Cardiac septum (tissue), 1 donor: ENCODE measurements at places on chromosomes 3 and 15. TPM values are rescaled to one million over a fixed set of nuclear protein-coding genes. Genes with fewer than 3 reads are reported as not detected.

Gene GPR171
- total RNA-seq: 0.32 TPM

DNA sequence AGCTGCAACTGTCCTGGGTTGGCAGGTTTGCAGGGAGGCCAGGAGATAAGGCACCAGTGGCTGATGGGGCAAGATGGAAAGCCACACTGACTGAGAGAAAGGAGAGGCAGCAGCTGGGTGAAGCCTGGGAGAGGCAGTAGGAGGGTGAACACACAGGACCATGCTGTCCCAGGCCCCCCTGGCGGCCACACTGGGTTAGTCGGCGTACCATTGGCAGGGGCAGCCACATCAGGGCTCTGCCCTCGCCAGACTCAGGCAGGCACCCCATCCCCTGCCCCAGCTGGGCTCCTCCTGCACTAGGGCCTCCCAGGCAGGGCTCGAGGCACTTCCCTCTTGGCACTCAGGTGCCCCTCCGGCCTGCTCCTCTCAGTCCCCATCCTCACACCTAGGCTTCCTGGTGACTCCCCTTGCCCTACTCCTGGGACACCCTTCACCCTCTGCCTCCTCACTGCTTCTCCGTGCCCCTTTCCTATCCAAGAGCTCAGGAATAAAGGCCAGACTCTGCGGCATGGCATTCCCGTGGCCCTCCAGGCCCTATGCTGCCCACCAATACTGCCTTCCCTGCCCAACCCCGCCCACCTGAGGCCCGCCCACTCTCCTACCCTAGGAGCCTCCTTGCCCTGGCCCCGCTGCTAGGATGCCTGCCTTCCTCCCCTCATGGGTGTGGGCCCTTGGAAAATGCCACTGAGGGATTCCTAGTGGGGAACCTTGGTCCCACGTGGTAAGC, 28.7 kb upstream of the DUSP7 start:
- DNase-seq: no peak

GRCh38 chr3:33273628-33274027, 3.6 kb upstream of the FBXL2 start:
- DNase-seq: no peak

Gene TM6SF1
- total RNA-seq: 2.8 TPM

GRCh38 chr15:42011074-42011473, 9.8 kb downstream of the PLA2G4E start:
- no peak for DNase-seq

GRCh38 chr3:126294211-126294808, 62.9 kb downstream of the KLF15 start:
- no peak for DNase-seq

- no peak for DNase-seq
Observed at GRCh38 chr3:157247391-157247790, 87.4 kb upstream of the CCNL1 start.

Gene FBXW12
- not detected for total RNA-seq

Gene EOMES
- total RNA-seq: not detected

DNA sequence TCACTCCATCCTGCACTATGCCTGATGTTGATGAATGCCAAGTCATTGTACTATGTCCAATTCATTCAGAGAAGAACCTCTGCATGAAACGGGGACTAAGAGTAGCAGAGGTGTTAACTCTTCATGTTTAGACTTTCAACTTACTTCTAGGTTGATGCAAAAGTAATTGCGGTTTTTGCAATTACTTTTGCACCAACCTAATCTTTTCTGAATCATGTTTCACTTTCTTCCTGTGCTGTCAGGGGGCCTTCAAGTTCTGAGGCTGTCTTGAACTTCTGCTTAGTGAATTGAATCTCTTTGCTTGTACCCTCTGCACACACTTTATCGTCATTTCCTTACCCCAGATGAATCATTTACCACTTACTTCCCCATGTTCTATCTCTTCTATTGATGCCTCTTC, 636.2 kb downstream of the NAALADL2 start:
- no peak for DNase-seq

- DNase-seq: no peak
Observed at GRCh38 chr3:155815030-155815545, 9.0 kb upstream of the C3orf33 start.

DNA sequence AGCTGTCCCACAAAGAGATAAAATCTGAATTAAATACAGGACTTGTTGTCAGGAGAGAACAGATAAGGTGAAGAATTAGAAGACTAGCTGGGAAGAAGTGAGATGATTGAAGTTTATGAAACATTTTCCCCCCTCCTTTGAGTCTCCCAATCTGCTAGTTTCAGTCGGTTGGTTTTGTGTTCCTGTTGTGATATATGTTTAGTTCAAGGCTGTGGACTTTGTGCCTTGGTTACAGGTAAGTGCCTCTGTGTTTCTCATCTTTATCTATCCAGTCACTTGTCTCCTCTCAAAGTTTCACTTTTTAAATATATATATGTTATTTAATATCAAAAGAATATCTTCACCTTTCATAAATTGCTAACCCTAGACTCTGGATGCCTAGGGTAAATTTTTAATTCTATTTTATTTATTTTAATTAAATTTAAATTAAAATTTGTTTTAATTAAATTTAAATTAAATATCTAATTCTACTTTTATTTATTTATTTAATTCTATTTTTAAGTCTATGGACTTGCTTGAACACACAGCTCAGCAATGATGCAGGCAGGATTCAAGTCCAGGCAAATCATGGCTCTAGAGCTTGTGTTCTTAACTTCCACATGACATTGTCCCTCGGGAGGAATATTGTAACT, 190.0 kb downstream of the FHIT start:
- no peak for DNase-seq

Gene NKIRAS1
- total RNA-seq: 17.2 TPM

DNA sequence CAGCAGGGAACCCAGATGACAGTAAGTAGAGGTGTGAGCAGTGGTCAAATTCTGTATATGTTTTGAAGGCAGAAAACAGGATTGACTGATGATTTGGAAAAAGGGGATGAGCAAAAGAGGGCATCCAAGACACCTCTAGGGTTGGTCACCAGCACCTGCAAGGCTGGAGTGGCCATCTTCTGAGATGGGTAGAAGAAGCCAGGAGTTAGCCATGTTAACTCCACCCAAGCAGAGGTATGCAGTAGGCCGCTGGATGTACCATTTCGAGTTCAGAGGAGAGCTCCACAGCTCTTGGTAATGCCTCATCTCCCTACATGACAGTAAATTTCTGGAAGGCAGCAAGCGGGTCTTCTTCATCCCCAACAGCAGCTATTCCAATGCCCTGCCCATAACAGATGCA, 7.0 kb downstream of the RFTN1 start:
- DNase-seq: no peak

DNA sequence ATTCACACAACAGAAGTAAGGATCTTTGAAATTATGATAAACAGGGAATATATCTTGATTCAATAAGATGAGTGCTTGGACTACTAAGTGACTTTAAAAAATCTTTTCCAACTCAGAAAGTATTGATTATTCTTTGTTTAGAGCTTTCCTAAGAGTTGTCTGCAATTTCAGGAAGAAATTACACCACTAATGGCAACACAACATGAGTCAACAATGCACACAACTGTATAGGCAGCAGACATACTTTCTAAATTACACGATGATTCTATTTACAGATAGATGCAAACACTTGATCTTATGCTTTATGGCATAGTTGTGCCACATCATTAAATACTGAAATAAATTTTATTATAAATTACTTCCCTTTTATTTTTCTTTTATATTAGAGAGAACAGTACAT, 4.4 kb downstream of the NAA50 start:
- no peak for DNase-seq

- no peak for DNase-seq
Observed at GRCh38 chr3:152443212-152444023, 174.7 kb downstream of the MBNL1 start.

Gene SPTBN5
- 2.4 TPM for total RNA-seq

Gene CDCP1
- 0.57 TPM for total RNA-seq

- no peak for DNase-seq
Observed at GRCh38 chr3:142263112-142263511, 37.7 kb upstream of the GK5 start.

DNA sequence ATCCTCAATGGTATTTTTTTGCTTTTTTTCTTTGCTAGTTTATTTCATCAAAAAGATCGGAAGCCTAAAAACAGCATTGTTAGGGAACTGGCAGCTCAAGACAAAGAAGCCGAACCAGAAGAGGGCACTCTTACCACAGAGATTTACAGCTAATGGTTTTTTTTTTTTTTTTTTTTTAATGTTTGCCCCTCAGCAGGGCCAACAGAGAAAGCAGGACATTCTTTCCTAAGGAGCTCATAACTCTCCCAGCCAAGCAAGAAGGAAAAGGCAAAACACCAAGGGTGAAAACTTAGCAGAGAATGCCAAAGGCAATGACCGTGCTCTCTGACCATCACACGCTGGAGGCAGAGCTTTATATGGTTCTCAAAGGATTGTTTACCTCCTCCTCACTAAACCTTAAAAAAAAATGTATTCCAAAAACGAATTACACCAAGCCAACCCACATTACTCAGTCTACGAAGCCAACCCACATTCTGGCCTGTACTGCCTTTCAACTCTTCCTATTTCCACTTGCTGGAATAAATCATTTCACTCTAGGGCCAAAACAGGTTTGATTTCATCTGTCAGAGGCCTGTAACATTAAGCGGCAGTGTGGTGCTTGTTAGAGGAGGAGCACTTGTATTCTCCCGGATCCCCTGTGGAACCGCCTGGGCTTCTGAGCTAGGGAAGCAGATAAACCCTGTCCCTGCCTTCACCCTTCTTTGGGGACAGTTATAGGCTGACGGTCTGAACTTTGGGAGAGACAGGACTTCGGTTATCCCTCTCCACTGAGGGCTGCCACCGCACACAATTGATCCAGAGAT, 35.6 kb upstream of the GYG1 start:
- DNase-seq: no peak

- DNase-seq: no peak
Observed at GRCh38 chr15:69080295-69081248, 66.1 kb downstream of the NOX5 start.

- DNase-seq: no peak
Observed at GRCh38 chr3:50632450-50632849, 15.5 kb downstream of the MAPKAPK3 start.

DNA sequence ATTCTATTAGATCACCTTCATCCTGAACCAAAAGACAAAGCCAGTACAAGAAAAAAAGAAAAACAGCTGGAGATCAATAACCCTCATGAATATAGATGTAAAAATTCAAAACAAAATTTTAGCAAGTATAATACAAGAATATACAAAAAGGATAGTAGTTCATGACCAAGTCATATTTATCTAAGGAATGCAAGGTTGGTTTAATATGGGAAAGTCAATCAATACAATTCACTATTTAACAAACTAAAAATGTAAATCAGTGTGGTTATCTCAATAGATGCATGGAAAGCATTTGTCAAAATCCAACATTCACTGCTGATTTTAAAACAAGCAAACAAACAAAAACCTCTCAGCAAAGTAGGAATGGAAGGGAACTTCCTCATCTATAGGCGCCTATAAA, 11.0 kb upstream of the GPR27 start:
- DNase-seq: no peak

Gene NGRN
- 111 TPM for total RNA-seq

DNA sequence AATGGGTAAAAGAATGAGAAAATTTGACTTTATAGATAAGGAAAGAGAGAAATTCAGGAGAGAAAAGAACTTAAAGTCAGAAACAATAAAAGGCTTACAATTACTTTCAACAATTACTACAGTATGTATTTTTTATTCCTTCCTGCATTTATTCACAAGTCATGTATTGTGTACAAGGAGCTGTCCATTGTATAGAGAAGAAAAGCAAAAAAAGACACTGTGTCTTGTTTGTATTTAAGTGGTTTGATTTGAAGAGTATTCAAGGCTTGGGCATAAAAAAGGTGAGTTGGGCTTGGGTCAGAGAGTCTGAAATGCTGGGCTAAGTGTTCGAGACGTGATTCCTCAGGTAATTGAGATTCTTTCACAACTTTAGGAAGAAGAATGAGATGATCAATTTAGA, 394.2 kb upstream of the ROBO2 start:
- no peak for DNase-seq

- DNase-seq: peak; percentile 93
Observed at GRCh38 chr15:68559345-68560310, 19.2 kb upstream of the CORO2B start.

Gene SPTSSB
- 0.51 TPM for total RNA-seq

DNA sequence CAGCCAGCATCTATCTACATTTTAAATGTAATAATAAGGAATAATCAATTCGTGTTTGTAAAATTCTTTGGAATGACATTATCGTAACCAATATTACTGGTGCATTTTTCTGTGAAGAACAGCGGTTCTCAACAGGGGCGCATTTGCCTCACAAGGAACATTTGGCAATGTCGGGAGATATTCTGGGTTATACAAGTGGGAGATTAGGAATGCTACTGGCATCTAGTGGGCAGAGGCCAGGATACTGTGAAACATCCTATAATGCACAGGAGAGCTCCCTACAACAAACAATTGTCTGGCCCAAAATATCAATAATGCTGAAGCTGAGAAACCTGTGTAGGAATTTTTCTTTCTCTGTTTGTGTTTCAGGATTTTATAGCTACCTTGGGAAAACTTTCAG, 25.0 kb downstream of the ACP3 start:
- no peak for DNase-seq

GRCh38 chr3:194137008-194137505, 1.1 kb downstream of the HES1 start:
- DNase-seq: peak; percentile 83

DNA sequence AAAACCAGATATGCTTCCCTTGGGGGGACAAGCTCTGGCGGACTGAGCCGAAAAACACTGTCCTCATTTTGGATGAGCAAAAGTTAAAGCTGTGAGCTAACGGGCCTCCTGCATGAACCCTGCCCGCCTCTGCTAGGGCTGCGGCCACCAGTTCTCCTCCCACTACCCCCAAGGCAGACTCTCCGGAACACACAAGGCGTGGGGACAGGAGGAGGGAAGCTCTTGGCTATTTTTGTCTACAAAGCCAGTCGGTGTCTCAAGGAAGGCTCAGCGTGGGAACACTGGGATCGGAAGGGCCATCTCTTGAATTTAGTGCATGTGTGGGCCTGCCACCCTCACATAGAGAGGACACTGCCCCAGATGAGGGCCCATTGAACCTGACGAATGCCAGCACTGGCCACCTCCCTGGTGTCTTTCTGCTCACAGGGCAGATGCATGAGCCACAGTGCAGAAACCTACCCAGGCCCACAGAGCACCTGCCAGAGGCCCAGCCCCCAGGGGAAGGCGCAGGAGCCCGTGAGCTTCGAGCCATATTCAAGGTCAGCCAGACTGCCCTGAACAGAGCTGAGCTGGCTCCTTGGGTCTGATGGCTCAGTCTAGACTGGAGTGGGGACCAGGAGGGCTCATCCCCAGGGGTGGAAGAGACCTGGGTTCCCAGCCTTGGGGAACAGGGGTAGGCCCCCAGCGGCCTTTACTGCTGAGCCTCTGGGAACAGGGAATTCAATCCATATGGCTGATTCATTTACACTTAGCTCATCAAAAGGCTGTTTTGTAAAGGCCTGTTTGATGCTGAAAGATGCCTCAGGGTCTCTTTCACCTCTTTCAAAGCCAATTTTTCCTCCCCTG, 38.3 kb downstream of the HCN4 start:
- peak; percentile 70 for DNase-seq

- no peak for DNase-seq
Observed at GRCh38 chr3:181969925-181970324, 258.2 kb downstream of the SOX2 start.

Gene FRMD5
- total RNA-seq: 69.1 TPM
